NCI-H1417 treated with DMSO at 0.1 percent for 48 hours (cell line): ENCODE measurements at places on chromosomes 13 and 19.

DNA sequence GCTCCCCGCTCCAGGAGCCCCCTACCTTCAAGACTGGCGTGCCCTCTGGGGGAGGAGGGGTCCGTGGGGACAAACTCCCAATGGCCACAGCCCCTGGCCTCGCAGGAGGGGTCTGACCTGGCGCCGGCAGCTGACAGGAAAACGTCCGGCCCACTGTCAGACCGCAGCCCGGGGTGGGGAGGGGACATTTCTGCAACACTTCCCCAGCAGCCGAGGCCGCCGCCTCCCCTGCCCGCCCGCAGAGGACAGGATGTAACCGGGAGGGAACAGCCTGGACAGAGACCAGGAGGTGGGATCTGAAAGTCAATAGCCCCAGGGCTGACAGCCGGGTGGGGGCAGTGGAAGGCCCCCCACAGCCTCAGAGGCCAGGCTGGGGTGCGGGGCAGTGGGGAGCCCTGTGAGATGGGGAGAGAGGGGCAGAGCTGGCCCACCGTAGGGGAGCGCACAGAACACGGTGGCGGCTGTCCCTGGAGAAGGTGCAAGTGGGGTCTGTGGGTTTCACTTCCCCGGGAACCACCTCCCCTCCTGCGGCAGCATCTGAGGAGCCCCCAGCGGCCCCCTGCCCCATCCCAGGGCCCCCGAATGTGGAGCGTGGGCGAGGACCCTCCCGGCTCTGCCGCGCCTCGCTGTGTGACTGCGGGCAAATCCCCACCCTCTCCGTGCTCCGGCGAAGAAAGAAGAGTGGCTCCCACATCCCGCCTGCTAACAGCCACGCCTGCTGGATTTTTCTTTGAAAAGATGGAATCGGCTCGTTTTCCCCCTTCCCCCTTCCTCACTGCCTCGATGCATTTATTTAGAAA lies at the start of gene PEAK3:
PEAK3 (minus strand) TSS at position 114 of the 800 bp plus-strand sequence. CDS start 1,244 bp downstream, outside the sequence.
- DNase-seq, result no peak

GRCh38 chr19:30336290-30336689 lies 35.9 kb upstream of the ZNF536 start:
- DNase-seq, result no peak

GRCh38 chr13:94063096-94063495 lies 416.4 kb downstream of the DCT start:
- no peak for DNase-seq

DNA sequence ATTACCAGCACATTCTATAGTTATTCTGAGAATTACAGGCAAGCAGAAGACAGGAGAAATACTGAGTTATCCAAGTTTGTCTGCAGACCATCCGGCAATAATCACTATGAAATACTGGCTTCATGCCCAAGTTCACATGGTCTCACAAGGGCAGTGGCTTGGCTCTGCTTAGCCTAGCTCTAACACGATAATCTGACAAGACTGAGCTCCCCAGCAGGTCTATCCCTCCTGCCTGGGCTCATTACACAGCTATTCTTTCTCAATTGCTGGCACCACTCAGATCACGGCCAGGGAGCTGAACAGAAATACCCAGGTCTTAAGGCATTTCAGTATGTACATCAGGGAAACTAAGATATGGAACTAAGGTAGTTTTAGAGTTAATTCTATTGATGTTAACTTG lies 361.6 kb upstream of the PCDH20 start:
- no peak for DNase-seq

DNA sequence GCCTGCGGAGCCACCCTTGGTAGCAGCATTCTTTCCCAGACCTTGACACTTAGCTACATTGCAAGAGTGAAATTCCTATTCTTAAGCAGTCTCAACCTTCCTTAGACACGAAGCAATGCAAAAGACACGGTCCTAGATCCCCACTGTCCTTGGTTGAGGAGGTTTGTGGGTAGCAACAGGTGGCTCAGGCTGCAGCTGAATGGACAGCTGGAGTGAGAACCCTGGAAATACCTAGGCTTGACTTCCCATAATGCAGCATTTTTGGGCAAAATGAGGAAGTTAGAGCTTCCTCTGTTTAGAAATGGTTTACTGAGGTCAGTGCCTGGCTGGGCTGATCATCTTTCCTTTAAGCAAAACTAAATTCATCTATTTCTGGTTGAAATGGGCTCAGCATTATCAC lies 296.6 kb downstream of the RFC3 start:
- no peak for DNase-seq

GRCh38 chr19:5643060-5643459 lies 20.2 kb downstream of the SAFB start:
- no peak for DNase-seq

- no peak for DNase-seq
Observed at GRCh38 chr13:46010148-46010547, 42.4 kb downstream of the ZC3H13 start.
